ENCODE measurements at places on chromosomes 2 and 18.

GRCh38 chr2:124973396-124973795, 948.3 kb downstream of the CNTNAP5 start:
- no peak for DNase-seq

DNA sequence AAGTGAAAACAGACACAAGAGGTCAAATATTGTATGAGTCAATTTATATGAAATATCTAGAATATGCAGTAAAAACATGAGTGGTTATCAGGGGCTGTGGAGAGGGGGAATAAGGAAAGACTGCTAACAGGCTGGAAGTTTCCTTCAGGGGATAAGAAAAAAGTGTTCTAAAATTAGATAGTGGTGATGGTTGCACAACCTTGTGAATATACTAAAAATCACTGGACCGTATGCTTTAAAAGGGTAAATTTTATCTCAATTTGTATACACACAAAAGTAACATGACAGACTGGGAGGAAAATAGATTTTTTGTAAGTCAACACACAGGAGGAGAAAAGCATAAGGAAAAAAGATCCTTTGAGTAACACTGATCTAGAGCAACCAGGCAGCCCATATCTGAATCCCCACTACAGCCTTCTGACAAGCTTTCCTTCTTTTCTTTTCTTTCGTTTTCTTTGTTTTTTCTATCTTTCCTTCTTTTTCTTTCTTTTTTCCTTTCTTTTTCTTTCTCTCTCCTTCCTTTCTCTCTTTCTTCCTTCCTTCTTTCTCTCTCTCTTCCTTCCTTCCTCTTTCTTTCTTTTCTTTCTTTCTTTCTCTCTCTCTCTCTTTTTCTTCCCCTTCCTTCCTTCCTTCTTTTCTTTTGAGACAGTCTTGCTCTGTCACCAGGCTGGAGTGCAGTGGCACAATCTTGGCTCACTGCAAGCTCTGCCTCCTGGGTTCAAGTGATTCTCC, 95.4 kb downstream of the AAK1 start:
- DNase-seq = no peak

- DNase-seq = no peak
Measured at GRCh38 chr2:25494616-25495015, 152.9 kb upstream of the DNMT3A start.

GRCh38 chr2:227450926-227451654, 20.9 kb upstream of the AGFG1 start:
- DNase-seq = no peak

- no peak for DNase-seq
Measured at GRCh38 chr2:18319987-18320386, 240.5 kb downstream of the RDH14 start.

- DNase-seq = no peak
Measured at GRCh38 chr2:69601179-69601612, 42.3 kb downstream of the AAK1 start.

- DNase-seq = no peak
Measured at GRCh38 chr2:100143286-100143685, 896 bp upstream of the AFF3 start.

GRCh38 chr2:75705921-75706320, 4.8 kb downstream of the GCFC2 start:
- DNase-seq = no peak

DNA sequence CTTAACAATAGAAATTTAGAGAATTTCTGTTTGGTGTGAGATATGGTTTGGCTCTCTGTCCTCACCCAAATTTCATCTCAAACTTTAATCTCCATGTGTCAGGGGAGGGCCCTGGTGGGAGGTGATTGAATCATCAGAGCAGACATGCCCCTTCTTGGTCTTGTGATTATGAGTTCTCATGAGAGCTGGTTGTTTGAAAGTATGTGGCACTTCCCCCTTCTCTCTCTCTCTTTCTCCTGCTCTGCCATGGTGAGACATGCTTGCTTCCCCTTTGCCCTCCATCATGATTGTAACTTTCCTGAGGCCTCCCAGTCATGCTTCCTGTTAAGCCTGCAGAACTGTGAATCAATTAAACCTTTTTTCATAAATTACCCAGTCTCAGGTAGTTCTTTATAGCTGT, 524.7 kb upstream of the ACVR2A start:
- DNase-seq = no peak

- DNase-seq = no peak
Measured at GRCh38 chr18:40485318-40485717, 1469.7 kb upstream of the PIK3C3 start.

DNA sequence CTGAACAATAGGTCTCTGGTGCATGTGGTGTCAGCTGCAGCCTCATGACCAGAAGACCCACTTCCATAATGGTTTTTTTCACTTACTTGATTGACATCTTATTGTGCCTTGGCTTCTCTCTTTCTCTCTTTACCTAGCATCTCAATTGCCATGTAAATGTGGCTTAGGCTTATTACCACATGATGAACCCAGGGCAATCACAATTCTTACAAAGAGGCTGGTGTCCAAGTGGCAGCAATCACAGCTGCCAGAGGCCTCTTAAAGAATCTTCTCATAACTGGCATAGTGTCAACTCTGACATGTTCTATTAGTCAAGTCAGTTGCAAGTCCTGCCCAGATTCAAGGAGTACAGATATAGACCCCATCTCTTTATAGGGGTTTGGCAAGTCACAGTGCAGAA, 1224.8 kb downstream of the SUCLG1 start:
- DNase-seq = no peak

Data from upper lobe of left lung (tissue), 6 donors.